CMK (cell line): ENCODE measurements at places on chromosomes 16 and 17.
A peak's percentile ranks its signal among the peaks of the same experiment; 100 is the strongest.

- no peak for DNase-seq
Measured at GRCh38 chr17:66711401-66711800, 123.5 kb upstream of the CACNG5 start.

DNA sequence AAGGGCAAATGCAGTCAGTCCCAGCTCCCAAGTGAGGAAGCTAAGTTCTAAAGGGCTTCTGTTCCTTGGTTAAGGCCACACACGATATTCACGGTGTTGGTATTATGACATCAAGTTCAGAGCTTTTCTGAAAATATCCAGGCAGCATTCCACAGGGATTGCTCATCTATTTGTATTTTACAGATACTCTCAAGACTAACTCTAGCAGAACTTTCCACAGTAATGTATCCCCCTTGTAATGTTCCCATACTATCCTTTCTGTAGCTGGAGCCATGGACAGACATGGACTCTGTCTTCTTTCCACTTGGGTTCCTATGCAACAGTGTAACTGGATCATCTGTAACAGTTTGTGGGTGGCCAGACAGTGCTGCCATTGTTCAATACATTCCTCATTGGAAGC is 13.5 kb downstream of the SDR42E1 start:
- DNase-seq, result no peak

DNA sequence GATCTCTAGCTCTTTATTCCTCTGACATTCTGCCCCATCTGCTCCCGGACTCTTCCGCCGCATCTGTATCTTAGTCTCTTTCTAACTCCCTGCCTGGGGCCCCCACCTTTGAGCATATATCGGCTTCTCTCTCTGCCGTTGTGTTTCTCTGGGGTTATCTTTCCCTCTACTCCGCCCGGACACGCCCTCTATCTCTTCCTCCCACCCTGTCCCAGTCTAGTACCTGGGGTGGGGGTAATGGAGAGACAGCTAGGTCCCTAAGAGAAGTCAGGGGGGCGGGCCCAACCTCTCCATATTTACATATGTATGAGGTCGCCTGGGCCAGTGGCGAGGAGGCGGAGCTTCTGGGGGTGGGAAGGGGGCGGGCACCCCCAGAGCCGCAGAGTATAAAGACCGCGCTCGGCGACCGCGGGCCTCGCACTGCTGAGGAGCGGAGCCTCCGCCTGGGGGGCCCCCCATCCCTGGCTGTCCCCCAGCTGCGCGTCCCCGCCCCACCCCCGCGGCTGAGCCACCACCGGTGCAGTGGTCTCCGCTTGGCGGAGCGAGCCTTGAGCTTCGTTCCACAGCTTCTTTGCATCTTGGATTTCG is at the start of gene ATP1B2:
ATP1B2 (plus strand) TSS at position 418 of the 588 bp plus-strand sequence. CDS start 593 bp downstream, outside the sequence.
- DNase-seq, result no peak

DNA sequence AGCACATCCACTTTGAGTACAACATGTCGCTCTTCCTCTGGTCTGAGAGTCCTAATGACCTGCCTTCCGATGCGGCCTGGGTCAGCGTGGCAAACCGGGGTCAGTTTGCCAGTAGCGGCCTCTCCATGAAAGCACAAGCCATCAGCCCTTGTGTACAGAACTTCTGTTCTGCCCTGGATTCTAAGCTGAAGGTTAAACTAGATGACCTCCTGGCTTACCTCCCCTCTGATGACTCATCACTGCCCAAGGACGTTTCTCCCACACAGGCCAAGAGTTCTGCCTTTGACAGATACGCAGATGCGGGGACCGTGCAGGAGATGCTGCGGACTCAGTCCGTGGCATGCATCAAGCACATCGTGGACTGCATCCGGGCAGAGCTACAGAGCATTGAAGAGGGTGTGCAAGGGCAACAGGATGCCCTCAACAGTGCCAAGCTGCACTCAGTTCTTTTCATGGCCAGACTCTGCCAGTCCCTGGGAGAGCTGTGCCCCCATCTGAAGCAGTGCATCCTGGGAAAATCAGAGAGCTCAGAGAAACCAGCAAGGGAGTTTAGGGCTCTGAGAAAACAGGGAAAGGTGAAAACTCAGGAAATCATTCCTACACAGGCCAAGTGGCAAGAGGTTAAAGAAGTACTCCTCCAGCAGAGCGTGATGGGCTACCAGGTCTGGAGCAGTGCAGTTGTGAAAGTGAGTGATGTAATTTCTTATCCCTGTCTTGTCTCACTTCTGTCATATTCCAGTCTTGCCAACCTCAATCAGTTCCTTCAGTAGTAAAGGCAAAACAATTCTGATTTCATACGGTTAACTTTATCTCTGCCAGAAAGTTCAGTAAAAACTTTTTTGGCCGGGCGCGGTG is 8.6 kb downstream of the COG1 start:
- no peak for DNase-seq

- no peak for DNase-seq
Measured at GRCh38 chr17:81228834-81229665, 6.3 kb upstream of the CEP131 start.

DNA sequence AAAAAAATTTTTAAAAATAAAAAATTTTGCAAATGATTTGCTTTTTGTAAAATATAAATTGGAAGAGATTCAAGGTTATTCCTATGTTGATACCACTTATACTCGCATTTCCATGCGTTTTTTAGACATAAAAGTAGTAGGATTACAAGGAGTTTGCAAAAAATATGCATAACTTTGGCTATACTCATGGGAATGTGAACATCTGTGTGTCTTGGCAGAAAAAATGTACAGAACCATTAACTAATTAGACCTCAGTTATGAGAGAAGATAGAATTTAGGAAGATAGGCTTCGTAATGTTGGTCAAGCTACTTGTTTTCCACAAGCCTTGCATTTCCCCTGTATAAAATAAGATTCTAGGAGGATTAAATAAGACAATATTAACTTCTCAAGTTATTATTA is 61.1 kb upstream of the VPS4A start:
- DNase-seq, result no peak

DNA sequence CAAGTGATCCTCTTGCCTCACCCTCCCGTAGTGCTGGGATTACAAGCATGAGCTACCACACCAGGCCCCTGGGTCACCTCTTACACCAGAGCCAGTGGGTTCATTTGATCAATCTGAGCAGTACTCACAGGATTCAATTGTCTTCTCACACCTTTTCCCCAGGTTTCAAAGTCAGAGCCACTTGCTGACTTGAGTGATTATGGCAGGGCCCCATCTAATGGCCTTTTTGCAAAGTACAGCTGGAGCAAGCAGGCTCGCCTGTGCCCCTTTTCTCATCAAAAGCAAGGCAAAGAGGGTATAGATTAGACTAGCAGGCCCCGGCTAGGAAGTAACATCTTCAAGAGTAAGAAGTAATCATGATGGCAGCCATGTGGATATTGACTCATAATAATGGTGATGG is 114.8 kb upstream of the NOL11 start:
- DNase-seq, result no peak

GRCh38 chr17:8015236-8015956 is 13.0 kb downstream of the GUCY2D start:
- DNase-seq, result no peak

GRCh38 chr16:26382586-26382985 is 684.1 kb upstream of the C16orf82 start:
- no peak for DNase-seq

- no peak for DNase-seq
Measured at GRCh38 chr17:42519546-42520491, 16.2 kb upstream of the NAGLU start.

GRCh38 chr16:75073545-75074303 is 42.9 kb downstream of the LDHD start:
- DNase-seq, result no peak

- no peak for DNase-seq
Measured at GRCh38 chr17:19714542-19715411, 1.6 kb downstream of the SLC47A2 start.

- no peak for DNase-seq
Measured at GRCh38 chr16:46614006-46614405, 7.2 kb downstream of the SHCBP1 start.

DNA sequence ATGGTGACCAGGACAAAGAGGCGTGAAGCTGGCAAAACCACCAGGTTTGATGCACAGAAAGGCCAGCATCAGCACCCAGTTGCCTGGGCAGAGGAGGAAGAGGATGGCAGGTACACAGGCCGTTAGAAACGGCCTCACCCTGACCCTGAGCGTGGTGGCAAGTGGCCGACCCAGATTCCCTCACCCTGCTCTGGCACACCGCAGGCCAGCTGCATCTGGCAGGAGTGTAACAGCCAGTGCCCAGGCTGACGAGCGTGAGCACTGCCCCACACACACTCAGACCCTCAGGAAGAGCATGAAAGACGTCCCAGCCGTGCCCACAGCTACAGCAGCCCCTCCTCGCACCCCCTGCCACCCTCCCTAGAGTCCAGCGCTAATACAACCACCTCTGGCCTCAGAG is 82.0 kb downstream of the ANKRD11 start:
- DNase-seq, result no peak

DNA sequence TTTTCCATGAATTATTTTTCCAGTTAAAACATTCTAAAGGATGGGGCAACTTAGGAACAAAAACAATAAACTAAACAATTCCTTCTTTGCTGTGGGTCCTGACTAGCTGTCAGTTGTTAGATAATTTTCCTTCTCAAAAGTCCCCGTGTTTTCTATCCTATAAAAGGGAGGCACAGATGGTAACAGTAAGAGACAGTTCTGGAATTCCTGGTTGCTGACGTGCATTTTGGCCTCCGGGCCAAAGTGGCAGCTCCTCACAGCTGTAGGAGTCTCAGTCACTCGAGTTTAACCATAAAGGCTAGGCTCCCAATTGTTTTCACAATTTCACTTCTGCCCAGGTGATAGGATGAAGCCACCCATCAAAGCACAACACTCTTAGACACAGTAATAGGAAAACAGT is 77.0 kb upstream of the ZNF423 start:
- no peak for DNase-seq

- DNase-seq, result no peak
Measured at GRCh38 chr16:16915771-16916170, 536.8 kb downstream of the NPIPA7 start.

GRCh38 chr16:57504001-57504400 is 17.7 kb upstream of the DOK4 start:
- no peak for DNase-seq

- DNase-seq, result peak; percentile 77
Measured at GRCh38 chr16:11613381-11614303, 26.9 kb upstream of the LITAF start.

- no peak for DNase-seq
Measured at GRCh38 chr17:10117581-10118001, 80.8 kb downstream of the GAS7 start.

- no peak for DNase-seq
Measured at GRCh38 chr16:79628501-79628975, 28.0 kb upstream of the MAF start.

- no peak for DNase-seq
Measured at GRCh38 chr16:88516601-88517061, 53.6 kb upstream of the ZC3H18 start.

DNA sequence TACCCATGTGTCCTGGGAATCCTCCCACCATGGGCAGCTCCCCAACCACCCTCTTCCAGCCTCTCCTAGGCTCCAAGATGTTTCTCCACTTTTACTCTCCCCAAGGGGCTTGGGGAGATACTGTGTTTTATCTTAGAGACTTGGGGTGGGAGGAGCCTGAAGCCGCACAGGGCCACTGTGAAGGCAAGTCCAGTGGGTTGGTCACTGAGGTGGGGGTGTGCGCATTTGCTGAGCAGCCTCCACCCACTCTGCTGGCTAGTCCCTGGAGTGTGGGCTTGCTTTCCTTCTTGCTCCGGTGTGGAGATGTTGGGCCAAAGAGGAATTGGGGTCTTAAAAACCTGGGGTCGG is 4.1 kb upstream of the CLDN9 start:
- DNase-seq, result no peak

GRCh38 chr17:77127735-77128361 is 12.9 kb upstream of the SEC14L1 start:
- no peak for DNase-seq

- DNase-seq, result no peak
Measured at GRCh38 chr17:48907713-48908046, 527 bp upstream of the UBE2Z start.

- no peak for DNase-seq
Measured at GRCh38 chr17:32904891-32905290, 23.1 kb upstream of the TMEM98 start.

DNA sequence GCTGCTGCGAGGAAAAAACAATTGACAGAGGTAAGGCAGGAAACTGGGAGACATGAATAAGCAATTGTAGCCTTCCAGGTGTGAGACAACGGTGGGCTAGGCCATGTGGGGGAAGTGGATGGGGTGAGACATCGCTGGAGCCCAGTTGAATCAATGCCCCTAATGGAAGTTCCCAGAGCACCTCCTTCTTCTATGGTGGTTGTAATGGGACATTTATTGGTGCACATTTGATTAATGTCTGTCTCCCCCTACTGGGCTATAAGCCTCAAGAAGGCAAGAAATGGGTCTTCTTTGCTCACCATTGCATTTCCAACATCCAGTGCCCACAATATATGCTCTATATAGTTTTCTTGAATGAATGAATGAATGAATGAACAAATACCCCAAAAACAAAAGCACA is 22.7 kb upstream of the CD300E start:
- no peak for DNase-seq

- DNase-seq, result no peak
Measured at GRCh38 chr17:31449111-31449510, 57.6 kb downstream of the RAB11FIP4 start.

DNA sequence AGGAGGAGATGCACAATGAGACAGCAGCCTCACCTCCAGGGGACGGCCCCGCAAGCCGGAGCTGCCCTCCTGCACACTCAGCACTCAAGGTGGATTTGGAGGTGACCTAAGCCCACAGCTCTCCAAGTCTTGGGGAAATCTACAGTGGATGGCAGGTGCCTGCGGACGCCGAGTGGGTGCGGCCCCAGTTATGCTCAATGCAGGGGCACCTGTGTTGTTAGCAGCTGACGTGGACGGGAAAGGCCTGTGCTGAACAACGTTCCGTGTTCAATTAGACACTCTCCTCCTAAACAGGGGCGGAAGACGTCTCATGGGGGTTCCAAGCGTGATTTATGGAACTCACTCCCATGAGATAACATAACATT is 22.0 kb upstream of the METRNL start:
- DNase-seq, result no peak

DNA sequence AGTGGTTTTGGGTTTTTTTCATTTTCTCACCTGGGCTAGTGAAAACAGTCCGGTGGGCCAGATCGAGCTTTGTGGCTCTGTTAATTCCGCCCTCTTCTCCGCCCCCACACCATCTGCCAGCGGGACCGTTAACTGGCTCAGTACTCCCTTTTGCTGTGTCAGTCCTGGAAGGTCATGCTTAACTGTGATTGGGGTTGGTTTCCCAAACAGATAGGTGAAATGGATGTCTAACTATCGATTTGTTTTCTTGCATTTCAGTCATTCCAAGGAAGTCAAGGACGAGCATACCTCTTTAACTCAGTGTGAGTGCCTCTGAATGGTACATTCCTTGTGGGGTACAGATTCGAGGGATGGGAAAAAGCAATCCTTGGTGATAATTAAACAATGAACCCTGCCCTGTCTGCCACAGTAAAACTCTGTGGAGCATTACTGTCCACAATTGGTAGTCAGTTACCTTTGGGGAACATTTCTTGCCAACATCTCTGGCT is 56.7 kb downstream of the YPEL2 start:
- no peak for DNase-seq

GRCh38 chr17:21772321-21772720 is 80.0 kb downstream of the KCNJ18 start:
- no peak for DNase-seq

GRCh38 chr16:60611844-60612243 is 1424.4 kb downstream of the CDH8 start:
- DNase-seq, result no peak

- no peak for DNase-seq
Measured at GRCh38 chr16:58127033-58127556, 2.1 kb downstream of the CFAP20 start.

GRCh38 chr17:57440522-57441269 is 184.4 kb downstream of the MSI2 start:
- no peak for DNase-seq

- DNase-seq, result peak; percentile 42
Measured at GRCh38 chr17:38926293-38927070, 1.1 kb downstream of the LASP1NB start.
